Thoracic aorta endothelial cell (primary cell): ENCODE measurements at places on chromosomes 6 and 20. TPM values are rescaled to one million over a fixed set of nuclear protein-coding genes. Genes with fewer than 3 reads are reported as not detected.

BFSP1 gene
- 2.3 and 3.3 TPM in 2 replicates for total RNA-seq

LAMA4 gene
- total RNA-seq, result 444 and 607 TPM in 2 replicates

MYBL2 gene
- 51.2 and 67.0 TPM in 2 replicates for total RNA-seq

OR2H1 gene
- not detected in 2 replicates for total RNA-seq

IYD gene
- total RNA-seq, result not detected in 2 replicates

HAO1 gene
- total RNA-seq, result not detected in 2 replicates

NKAIN2 gene
- total RNA-seq, result not detected in 2 replicates

TGM2 gene
- total RNA-seq, result 440 and 783 TPM in 2 replicates

HLA-DQB1 gene
- total RNA-seq, result not detected in 2 replicates

ISM1 gene
- 0.07 TPM in 1 of 2 replicates, not detected in the other for total RNA-seq

C6orf62 gene
- 192 and 211 TPM in 2 replicates for total RNA-seq

CDK5RAP1 gene
- 25.5 and 25.8 TPM in 2 replicates for total RNA-seq

BEND6 gene
- total RNA-seq, result 1.0 and 1.1 TPM in 2 replicates

CLVS2 gene
- total RNA-seq, result not detected in 2 replicates

SLCO4A1 gene
- total RNA-seq, result 5.9 and 12.0 TPM in 2 replicates

PDE10A gene
- 9.1 and 18.9 TPM in 2 replicates for total RNA-seq

ZNF133 gene
- total RNA-seq, result 8.4 and 10.6 TPM in 2 replicates

SRMS gene
- total RNA-seq, result not detected in 2 replicates

SLC26A8 gene
- under 0.01 TPM in 2 replicates for total RNA-seq

SLC4A11 gene
- total RNA-seq, result 3.6 and 3.9 TPM in 2 replicates

WFDC10B gene
- not detected in 2 replicates for total RNA-seq

SLC44A4 gene
- total RNA-seq, result 0.13 and 0.65 TPM in 2 replicates

SIRPA gene
- total RNA-seq, result 20.2 and 29.4 TPM in 2 replicates

SLC25A27 gene
- total RNA-seq, result 1.7 and 4.2 TPM in 2 replicates

ZBTB12 gene
- total RNA-seq, result 1.1 and 1.3 TPM in 2 replicates

KHDC1 gene
- total RNA-seq, result 1.1 and 1.5 TPM in 2 replicates

HDGFL1 gene
- total RNA-seq, result not detected in 2 replicates

TMC2 gene
- not detected in 2 replicates for total RNA-seq

TTLL9 gene
- not detected in 2 replicates for total RNA-seq

TRIM10 gene
- total RNA-seq, result not detected in 2 replicates

CGA gene
- not detected in 2 replicates for total RNA-seq

DEFB119 gene
- not detected in 2 replicates for total RNA-seq

XKR7 gene
- not detected in 2 replicates for total RNA-seq

SNPH gene
- total RNA-seq, result 4.8 and 6.9 TPM in 2 replicates

SLC17A1 gene
- not detected in 2 replicates for total RNA-seq
